ENCODE measurements at places on chromosomes 12 and 14. TPM values are rescaled to one million over a fixed set of nuclear protein-coding genes. Genes with fewer than 3 reads are reported as not detected.

- H3K27ac ChIP-seq: no peak overlapping the region
- H3K36me3 ChIP-seq: peaks cover 6% of the 10 kb centered on the region
- DNase-seq: no peak
- no peak overlapping the region for H3K4me3 ChIP-seq
These were observed 10.3 kb upstream of the ELK3 start for GRCh38 chr12:96183734-96184370.

DNA sequence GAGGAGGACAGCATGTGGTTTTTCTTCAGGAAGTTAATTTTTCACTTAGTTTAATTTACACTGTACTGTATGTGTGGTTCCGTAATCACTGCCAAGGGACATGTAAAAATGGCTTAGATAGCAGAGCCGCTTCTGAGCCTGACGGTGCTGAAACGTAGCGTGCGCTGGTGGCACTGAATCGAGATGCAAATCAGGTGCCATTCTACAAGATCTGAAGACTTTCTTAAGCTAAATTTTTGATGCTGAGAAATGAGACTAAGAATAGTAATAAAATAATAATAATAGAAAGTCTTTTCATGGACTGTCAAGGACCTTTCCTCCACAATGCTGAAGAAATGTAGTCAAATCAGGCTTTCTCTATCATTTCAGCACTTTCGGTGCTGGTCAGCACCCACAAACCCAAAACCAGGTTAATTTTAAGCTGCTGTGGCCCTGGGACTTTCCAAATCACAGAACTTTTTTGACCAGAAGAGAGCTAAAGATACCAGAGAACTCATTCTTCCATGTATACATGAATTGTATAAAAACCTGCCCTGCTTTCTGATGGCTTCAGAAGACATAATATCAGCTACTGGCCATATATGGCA, 183.3 kb upstream of the LMO3 start:
- no peak overlapping the region for H3K27ac ChIP-seq
- H3K4me1 ChIP-seq: no peaks in the 10 kb centered on the region
- H3K27me3 ChIP-seq: no peaks in the 10 kb centered on the region
- no peak for DNase-seq

- H3K4me1 ChIP-seq: peaks cover 15% of the 10 kb centered on the region
- no peak overlapping the region for H3K27ac ChIP-seq
- DNase-seq: no peak
- no peaks in the 10 kb centered on the region for H3K27me3 ChIP-seq
- H3K36me3 ChIP-seq: peaks cover 12% of the 10 kb centered on the region
- H3K4me3 ChIP-seq: peak overlapping the region; percentile 5
These were observed 2.8 kb downstream of the DYRK4 start for GRCh38 chr12:4564818-4565217.

GRCh38 chr14:61406675-61407074, 85.3 kb downstream of the PRKCH start:
- H3K27me3 ChIP-seq: no peaks in the 10 kb centered on the region
- peaks cover 41% of the 10 kb centered on the region for H3K36me3 ChIP-seq
- H3K4me1 ChIP-seq: peaks cover 62% of the 10 kb centered on the region
- H3K4me3 ChIP-seq: no peak overlapping the region
- peak overlapping the region; percentile 5 for H3K27ac ChIP-seq

DNA sequence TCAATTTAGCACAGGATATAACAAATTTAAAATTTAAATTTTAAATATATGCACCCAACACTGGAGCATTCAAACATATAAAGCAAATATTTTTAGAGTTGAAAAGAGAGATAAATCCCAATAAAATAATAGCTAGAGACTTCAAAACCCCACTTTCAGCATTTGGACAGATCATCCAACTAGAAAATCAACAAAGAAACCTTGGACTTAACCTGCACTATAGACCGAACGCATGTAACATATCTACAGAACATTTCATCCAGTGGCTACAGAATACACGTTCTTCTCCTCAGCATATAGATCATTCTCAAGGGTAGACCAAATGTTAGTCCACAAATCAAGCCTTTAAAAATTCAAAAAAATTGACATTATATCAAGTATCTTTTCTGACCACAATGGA, 64.0 kb downstream of the SPTSSA start:
- H3K36me3 ChIP-seq: no peaks in the 10 kb centered on the region
- no peak overlapping the region for H3K27ac ChIP-seq
- no peaks in the 10 kb centered on the region for H3K27me3 ChIP-seq
- no peak for DNase-seq

DNA sequence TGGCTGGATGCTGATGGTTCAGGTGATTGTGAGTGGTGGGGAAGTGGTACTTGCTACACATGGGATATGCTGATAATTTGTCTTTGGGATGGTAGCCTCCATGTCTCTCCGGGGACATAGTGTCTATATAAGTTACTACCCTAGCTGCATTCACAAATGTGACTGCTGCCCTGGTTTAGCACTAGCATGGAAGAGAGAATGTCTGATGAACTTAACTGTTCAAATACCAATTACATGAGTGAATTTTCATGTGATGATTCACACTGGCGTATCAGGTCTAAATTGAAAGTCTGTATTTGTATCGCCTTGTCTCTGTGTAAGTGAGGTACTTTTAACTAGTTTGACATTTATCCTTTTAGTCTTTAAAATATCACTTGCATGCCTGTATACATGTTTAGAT, 34.4 kb downstream of the ATF7IP start:
- peaks cover 75% of the 10 kb centered on the region for H3K4me1 ChIP-seq
- no peak for DNase-seq
- peak overlapping the region; percentile 75 for H3K4me3 ChIP-seq
- H3K27ac ChIP-seq: peak overlapping the region; percentile 90
- H3K27me3 ChIP-seq: no peaks in the 10 kb centered on the region

- DNase-seq: no peak
- H3K27me3 ChIP-seq: no peaks in the 10 kb centered on the region
- no peak overlapping the region for H3K27ac ChIP-seq
- no peaks in the 10 kb centered on the region for H3K36me3 ChIP-seq
These were observed 33.9 kb upstream of the LTBP2 start for GRCh38 chr14:74645756-74646470.

- H3K4me3 ChIP-seq: no peak overlapping the region
- no peak for DNase-seq
- H3K4me1 ChIP-seq: peaks cover 17% of the 10 kb centered on the region
These were observed 58.1 kb downstream of the DAAM1 start for GRCh38 chr14:59246566-59246965.

DNA sequence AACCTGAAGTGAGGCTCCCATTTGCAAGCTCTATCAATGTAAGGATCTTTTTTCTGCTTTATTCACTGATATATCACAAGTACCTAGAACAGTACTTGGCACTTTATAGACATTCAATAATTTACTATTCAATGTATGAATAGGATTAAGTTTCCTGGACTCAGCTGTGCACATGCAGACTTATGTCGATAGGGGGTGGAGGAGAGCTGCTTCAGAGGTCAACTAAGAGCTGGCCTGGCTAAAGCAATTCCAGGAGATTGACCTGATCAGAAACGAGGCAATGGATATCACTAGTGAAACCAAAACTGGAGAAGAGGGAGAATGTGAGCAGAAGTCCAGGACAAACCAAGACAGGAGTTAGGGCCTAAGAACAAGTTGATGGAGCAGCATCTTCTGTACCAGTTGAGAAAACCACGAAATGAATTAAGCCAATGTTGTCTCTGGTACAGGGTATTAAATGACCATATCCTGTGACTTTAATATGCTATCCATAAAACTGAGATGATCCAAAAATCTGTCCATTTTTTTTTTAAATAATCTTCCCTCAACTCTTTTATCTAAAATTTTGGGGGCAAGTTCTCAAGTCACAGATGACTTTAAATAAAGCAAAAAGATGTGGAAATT, 169.2 kb downstream of the PIK3C2G start:
- H3K4me1 ChIP-seq: no peaks in the 10 kb centered on the region
- DNase-seq: no peak
- H3K36me3 ChIP-seq: no peaks in the 10 kb centered on the region
- no peak overlapping the region for H3K27ac ChIP-seq
- no peak overlapping the region for H3K4me3 ChIP-seq

- no peak overlapping the region for H3K4me3 ChIP-seq
- peaks cover 18% of the 10 kb centered on the region for H3K27me3 ChIP-seq
- DNase-seq: no peak
- no peaks in the 10 kb centered on the region for H3K4me1 ChIP-seq
These were observed 2.2 kb upstream of the C1S start for GRCh38 chr12:7058163-7058845.

- no peak overlapping the region for H3K4me3 ChIP-seq
These were observed 241.6 kb upstream of the NOVA1 start for GRCh38 chr14:26839481-26839880.

GRCh38 chr12:97767347-97767746, 304.7 kb downstream of the RMST start:
- H3K4me3 ChIP-seq: no peak overlapping the region
- no peaks in the 10 kb centered on the region for H3K36me3 ChIP-seq
- no peaks in the 10 kb centered on the region for H3K27me3 ChIP-seq
- DNase-seq: no peak
- no peaks in the 10 kb centered on the region for H3K4me1 ChIP-seq

PAX9 gene
- not detected for total RNA-seq

TRHDE gene
- not detected for total RNA-seq

RNF212B gene
- not detected for total RNA-seq

RTN1 gene
- not detected for total RNA-seq

MYH6 gene
- total RNA-seq: 0.14 TPM

All from activated T-helper 2 cell treated with anti-CD3 and anti-CD28 coated beads, Interferon-gamma antibody, Interleukin-2, Interleukin-4, amounts not matched to agents 10 μg/mL and 5 μg/mL and 100 μg/mL, durations not matched to agents 14 hours and 24 hours and 36 hours (primary cell).